ENCODE measurements at places on chromosomes 12 and 14.

- no peak for DNase-seq
Observed at GRCh38 chr14:99258876-99259726, 12.9 kb downstream of the BCL11B start.

GRCh38 chr12:53756300-53757100 is 4.7 kb upstream of the CISTR start:
- DNase-seq, result no peak

DNA sequence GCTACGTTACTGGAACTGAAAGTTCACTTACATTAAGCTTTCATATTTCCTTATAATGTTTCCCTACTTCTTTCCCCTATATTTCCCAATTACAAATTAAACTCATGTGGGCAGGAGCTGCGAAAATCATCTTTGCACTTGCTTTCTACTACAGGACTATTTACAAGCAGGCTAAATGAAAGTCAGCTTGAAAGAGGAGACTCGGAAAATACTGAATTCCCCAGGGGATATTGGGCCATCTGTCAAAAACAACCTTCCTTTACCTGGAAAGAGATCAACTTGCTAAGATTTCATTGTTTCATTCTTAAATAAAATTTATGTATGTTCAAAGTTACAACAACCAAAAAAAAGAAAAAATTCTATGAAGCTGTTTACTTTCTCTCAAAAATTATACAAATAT is 92.8 kb upstream of the BBS10 start:
- no peak for DNase-seq

DNA sequence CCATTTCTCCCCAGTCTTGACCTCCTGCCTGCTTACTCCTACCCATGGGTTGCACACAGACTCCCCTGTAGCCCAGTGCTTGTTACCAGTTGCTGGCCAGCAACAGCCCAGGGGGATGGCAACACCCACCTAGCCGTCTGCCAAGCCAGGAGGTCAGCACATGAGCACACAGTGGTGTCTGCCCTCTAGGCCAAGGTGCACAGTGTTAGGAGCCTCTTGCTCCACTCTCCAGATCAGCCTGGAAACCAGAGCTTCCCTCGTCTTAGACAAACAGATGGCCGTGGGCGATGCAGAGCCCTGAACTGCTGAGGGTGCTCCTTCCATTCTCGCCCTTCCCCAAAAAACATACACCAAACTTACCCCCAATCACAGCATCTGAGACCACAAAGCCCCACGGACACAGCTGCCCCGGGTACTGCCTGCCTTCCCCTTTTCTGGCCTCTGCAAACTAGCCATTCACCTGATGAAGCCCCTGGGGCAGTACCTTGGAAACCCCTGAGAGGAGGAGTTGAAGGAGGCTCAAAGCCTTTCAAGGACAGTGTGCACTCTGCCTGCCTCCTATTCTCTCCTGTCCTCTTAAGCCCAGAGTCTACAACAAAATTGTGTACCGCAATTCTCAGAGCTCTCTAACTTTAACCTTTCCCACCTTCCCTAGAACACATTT is 1.0 kb upstream of the GPD1 start:
- DNase-seq, result no peak

DNA sequence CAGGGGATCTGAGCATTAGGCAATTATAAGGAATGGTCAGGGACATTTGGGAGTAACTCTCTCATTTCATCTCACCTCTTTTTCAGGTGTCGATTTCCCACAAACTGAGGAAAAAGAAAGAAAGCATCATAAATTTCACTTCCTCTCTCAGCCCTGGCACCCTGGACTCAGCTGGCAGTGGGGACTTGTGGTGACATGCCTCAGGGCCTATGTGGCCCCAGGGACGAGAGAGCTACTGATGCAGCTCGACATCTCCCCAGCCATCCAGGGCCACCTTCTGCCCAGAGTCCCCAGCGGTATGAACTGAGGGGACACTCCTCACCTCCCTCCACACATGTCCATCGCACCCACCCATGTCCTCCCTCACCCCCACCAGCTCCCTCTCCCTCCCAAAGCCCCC is 11.7 kb downstream of the TNFRSF1A start:
- no peak for DNase-seq

DNA sequence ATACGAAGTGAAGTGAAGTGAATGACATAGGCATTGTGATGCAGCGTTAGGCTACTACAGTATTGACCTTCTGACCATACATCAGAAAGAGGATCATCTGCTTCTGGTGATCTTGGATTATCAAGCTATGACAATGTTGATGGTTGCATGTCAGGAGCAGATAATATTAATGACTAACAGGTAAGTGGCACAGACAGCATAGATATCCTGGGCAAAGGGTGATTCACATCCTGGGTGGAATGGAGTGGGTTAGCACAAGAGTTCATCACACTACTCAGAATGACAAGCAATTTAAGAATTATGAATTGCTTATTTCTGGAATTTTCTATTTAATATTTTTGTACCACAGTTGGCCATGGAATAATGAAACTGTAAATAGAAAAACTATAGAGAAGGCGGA is 397.9 kb upstream of the ATP2B1 start:
- DNase-seq, result no peak

- DNase-seq, result no peak
Observed at GRCh38 chr12:108788076-108788782, 56.9 kb upstream of the CORO1C start.

- DNase-seq, result no peak
Observed at GRCh38 chr12:65839027-65839426, 14.7 kb downstream of the HMGA2 start.

DNA sequence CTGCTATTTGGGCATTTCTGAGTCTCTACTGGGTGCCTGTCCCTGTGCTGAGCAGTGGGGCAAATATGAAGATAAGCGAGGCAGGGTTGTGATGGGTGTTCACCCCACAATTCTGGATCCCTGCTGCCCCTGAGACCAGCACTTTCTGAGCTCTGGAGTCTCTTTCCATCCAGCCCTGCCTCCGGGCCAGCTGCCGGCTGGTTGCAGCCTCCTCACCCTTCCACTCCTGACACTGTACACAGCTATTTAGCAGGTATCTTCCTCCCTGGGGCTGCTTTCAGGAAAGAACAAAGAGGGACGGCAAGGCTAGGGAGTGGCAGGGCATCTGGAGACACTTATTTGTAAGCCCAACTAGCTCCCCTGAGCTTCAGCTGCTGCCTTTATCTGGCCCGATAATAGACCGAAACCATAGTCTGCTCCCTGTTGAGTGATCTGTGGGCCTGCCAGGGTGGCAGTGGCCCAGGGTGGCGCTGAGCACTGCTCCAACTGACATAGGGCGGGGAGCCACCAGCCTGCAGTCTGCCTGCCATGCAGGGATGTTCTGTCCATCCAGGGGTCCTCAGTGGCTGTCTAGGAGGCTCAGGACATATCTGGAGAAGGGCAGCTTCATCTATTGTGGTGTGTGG is 7.6 kb upstream of the KRT80 start:
- DNase-seq, result no peak

DNA sequence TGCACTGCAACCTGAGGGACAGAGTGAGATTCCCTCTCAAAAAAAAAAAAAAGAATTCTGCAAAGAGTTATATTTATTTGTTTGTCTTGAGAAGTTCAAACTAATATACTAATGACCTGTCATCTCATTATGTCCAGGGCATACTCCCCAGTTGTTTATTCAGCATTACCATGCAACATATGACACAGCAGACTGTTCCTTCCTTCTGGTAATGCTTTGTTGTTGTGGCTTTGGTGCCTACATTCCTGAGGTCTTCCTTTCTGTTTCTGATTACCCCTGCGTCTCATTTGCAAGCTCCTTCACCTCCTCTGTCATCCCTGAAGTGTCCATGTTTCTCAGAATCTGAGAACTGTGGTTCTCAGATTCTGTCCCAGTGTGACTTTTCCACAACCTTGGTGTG is 55.3 kb downstream of the DERA start:
- DNase-seq, result no peak

- DNase-seq, result no peak
Observed at GRCh38 chr12:79954037-79954610, 19.2 kb upstream of the PPP1R12A start.

DNA sequence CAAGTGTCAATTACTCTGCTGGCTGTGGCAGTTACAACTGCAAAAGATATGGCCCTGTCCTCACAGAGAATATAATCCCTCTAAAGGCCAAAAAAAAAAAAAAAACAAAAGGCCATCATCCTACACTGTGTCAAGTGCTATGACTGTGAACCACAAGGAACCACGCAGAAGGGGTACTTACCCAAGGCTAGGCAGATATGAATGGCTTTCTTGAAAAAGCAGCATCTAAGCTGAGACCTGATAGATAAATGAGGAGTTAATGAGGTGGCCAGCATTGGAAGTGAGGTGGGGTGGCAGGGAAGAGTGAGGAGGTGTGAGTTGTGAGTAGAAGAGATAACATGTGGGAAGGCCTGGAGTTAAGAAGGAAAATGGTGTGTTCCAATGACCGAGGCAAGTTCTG is 16.4 kb upstream of the IL22 start:
- DNase-seq, result no peak

DNA sequence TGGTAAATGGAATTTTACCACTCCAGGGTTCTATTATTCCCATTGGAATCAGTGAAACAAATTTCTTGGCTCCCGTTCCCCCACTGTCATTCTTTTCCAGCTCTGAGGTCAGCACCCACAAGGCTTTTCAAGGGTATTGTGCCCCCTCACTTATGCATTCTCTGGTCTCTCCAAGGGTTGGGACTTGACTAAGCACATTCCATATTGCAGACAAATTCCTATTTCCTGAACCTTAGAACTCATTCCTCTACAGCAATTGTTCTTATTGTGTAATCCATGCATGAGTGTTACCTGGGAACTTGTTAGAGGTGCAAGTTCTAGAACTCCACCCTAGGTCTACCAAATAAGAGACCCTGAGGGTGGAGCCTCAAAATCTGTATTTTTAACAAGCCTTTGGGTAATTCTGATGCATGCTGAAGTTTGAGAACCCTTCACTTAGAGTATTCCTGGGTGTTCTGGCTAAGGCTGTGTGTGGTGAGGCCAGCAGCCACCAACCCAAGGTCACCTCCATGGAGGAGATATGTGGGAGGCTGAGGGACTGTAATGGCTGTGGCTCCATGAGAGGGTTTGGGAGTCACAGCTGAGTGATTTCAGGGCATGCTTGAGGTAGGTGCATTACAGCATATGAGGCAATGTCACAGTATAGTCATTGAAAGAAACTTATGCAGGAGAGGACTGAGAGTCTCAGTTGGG is 150.9 kb downstream of the TTC6 start:
- no peak for DNase-seq

GRCh38 chr12:57142121-57142520 is 5.3 kb downstream of the LRP1-AS start:
- no peak for DNase-seq

- no peak for DNase-seq
Observed at GRCh38 chr12:93839064-93839463, 161.9 kb downstream of the CRADD start.

GRCh38 chr14:62002642-62003041 is 240.4 kb downstream of the SNAPC1 start:
- no peak for DNase-seq

- no peak for DNase-seq
Observed at GRCh38 chr14:104898195-104898558, 26.5 kb upstream of the PLD4 start.

DNA sequence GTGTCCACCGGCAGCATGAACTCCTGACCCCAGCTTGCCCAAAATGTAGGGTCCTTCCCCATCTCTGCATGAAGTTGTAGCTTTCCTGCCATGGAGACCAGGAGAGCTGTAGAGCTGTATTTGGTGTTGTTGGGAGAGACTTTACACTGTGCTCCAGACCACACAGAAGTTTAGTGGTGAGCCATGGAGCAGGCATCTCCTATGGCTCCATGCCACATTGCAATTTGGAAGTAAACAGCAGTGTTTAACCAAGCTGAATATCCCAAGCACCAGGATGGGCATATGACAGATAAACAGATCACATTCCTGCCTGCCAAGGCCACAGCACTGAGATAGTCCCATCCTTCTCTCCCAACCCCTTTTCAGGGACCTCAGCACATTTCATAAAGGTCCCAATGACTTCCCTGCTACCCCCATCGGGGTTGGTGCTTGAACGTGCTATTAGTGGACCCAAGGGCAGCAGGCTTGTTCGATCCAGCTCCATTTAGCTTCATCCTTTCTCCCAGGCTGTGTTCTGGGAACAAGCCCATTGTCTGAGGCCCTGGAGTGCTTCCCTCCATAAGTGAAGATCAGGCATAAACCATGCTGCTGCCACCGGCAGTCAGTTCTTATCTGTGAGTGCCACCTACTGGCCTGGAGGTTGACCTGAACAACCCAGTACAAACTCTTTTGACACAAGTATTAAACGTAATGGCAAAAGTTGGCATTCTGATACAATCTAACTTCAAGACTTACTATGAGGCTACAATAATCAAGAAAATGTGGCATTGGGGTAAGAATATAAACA is 172.3 kb upstream of the ATXN7L3B start:
- no peak for DNase-seq

DNA sequence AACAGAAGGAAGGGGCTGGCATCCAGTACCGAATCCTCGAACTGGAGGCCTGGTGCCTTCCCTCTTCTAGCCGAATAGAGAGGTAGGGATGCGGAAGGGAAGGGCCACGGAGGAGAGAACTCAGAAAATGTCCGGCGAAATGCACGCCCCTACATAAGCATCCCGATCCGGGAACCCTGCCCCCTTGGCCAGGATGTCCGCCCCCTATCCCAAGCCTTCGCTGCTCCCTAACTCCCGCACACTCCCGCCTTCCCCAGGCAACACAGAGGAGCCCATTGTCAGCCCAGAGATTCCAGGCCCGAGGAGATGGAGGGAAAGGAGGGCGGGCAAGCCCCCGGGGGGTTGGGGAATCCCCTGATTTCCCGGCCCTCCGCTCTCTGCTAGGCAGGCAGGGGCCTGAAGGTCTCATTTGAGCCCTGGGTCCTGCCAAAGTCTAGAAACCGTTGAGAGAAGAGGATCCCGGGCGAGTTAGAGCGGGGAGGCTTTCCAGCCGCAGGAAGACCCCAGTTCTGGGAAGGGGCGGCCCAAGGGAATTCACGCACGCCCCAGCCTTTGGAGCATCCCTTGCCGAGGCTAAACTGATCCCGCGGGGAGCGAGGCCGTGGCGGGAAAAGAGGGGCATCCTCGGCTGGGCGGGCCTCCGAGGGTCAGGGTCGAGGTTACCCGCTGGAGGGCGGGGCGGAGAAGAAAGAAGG is 569 bp upstream of the ARHGEF40 start:
- no peak for DNase-seq

DNA sequence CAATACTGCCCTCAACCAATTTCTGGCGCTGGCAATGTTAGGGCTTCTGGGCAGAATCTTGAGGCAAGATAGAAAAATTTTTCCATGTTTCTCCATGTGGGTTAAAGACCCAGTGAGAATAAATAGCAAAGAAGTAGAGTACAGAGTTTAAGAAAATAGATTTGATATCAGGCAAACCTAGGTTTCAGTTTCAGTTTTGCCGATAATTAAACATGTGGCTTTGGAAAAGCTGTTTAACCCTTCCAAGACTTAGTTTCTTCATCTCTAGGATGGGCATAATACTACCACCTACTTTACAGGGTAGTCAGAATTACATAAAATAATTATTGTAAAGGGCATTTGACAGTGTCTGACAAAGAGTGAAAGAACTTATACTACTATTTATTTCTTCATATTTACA is 360.4 kb downstream of the PCNX1 start:
- no peak for DNase-seq

- DNase-seq, result no peak
Observed at GRCh38 chr14:73634011-73634833, 10.6 kb upstream of the DNAL1 start.

GRCh38 chr14:92677087-92677668 is 71.2 kb downstream of the LGMN start:
- DNase-seq, result no peak

Measured in stimulated activated CD8-positive, alpha-beta memory T cell treated with anti-CD3 and anti-CD28 coated beads, Interleukin-7, amount 100 ng/mL, for 4 hours (primary cell).